CD4-positive, alpha-beta T cell treated with Interleukin-4 for 4 hours (primary cell): ENCODE measurements at places on chromosomes 1 and 21.

DNA sequence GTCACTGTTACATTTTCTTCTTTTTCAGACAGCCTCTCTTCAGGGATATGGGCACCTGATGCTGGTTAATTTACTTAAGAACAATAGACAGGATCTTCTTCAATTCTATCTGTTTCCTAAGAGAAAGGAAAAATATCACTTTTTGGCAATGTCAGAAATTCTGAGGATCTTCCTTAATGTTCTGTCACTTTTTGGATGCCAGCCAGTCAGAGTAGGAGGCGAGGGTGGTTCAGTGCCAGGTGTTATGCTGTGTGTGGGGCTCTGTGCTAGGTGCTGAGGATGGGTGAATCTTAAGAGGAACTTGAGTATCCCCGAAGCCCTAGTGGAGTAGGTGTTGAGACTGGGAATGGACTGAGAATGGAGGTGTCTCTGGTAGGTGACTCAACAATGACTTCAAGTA, 133.5 kb downstream of the UCK2 start:
- DNase-seq: no peak

DNA sequence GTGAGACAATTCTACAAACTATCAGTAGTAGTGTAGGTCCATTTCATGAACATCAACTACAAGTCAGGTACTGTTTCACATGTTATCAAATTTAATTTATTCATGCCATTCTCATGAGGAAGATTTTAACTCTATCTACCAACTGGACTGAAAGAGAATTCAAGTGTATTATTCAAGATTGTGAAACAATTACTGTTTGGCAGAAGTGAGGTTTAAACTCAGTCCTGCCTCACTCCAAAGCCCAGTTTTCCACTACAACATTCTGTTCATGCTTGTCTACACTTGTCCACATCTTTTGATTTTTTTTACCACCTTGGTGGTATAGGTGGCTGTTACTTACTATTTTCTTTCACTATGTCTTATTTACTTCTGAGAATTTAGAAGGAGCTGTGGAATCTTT, 272.9 kb downstream of the TGFB2 start:
- no peak for DNase-seq

GRCh38 chr1:34759503-34760357, at the start of gene GJB4:
TSS of gene GJB4 (plus strand) at chr1:34759740. CDS start at chr1:34761255, 1,515 bp downstream.
- DNase-seq: no peak

GRCh38 chr1:115839029-115839678, 1.8 kb downstream of the NHLH2 start:
- no peak for DNase-seq

DNA sequence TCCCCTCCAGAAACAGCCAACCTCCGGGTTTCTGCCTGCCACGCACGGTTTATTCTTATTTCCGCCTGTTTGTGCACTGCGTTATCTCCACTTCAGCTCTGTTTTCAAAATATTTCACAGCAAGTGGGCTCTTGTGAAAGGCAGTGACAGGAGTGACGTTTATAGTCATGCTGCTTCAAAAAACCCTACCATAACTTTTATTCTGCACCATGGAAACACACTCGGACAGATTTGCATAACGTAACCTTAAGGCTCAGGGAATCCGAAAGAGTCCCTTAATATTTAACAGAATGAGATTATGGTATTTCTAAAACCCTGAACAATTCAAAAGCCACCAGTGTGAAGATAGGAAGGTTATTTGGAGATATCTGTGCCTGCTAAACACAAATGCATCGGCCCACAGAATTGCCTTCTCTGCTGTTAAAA, 782 bp upstream of the SDE2 start:
- DNase-seq: peak; percentile 78

DNA sequence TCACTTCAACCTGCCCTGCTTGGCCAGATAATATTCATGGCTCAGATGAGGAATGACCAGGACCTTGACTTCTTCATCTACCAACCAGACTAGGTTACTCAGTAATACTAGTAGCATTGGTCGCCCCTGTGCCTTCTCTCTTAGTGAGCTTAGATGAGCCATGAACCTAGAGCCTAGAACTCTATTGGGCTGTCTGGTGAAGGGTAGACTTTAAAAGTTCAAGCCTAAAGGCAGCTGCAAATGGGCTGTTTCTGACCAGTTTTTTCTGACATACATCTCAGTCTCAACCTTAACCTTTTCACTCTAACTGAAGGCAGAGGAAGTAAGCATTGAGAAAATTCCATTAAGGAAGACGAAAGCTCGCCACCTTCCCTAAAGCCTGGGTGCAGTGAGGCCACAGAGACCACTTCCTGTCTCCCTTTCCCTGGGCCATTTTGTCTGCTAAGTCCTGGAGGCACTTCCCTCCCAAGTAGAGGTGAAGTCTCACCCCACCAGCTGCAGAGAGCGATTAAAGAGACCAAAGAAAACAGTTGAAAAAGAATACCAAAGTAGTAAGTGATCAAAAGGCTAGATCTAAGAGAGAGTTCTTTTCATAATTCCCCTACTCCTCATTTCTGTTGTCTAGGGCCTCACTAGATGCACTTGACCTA, 53.3 kb downstream of the MTR start:
- no peak for DNase-seq

GRCh38 chr1:155909894-155910293, 1.3 kb downstream of the RIT1 start:
- DNase-seq: no peak

- no peak for DNase-seq
These were observed 96.0 kb upstream of the TSPAN2 start for GRCh38 chr1:115185336-115185735.

DNA sequence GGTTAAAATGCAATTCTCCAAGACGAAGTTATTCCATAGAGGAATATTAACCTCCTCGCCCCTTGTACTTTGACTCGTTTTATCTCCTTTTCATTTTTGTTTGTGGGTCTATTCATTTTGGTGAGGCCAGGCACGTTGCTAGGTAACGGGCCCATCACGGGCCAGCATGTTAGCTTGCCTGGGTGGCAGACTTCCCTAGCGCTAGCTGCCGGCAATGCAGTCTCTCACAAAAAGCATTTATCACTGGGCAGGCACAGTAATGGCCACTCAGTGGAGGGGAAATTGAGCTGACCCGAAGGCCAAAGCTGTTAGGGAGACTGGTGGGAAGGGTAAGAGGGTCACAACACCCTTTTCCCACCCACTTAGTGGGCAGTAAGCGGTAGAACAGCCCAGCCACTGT, 234.4 kb upstream of the FOXD3 start:
- DNase-seq: no peak

- no peak for DNase-seq
These were observed 51.5 kb downstream of the MAP3K7CL start for GRCh38 chr21:29181799-29182470.

GRCh38 chr1:198633675-198634121, 5.1 kb upstream of the PTPRC start:
- no peak for DNase-seq

- no peak for DNase-seq
These were observed 9.5 kb upstream of the TBCE start for GRCh38 chr1:235357485-235358373.

DNA sequence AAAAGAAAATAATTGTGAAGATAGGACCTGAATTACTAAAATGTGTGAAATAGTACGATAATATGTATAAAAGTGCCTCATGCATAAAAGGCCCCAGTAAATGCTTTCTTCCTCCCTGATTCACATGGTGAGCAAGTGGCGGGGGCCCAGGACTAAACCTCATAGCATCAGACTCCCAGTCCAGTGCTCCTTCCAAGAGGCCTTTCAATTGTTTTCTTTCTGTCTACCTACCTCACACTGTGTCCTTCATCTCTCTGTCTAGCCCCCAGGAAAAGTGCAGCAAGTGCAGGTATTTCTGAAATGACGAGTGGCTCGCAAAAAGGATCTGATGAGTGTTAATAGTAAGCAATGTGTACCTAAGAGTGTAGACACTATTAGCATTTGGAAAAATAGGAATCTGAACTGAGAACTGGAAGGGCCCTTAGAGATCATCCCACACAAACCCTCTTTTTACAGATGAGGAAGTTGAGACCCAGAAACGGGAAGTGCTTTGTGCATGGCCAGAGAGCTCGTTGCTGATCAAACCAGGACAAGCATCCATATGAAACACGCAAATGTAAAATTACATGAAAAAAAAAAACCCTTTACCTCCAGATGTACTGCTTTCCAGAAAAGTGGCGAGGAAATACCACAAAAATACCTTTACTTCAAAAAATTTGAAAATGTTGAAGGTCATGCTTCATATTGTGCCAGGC, 118.2 kb upstream of the HOOK1 start:
- peak; percentile 17 for DNase-seq

- DNase-seq: no peak
These were observed 12.4 kb downstream of the ZBTB18 start for GRCh38 chr1:244063498-244063897.

DNA sequence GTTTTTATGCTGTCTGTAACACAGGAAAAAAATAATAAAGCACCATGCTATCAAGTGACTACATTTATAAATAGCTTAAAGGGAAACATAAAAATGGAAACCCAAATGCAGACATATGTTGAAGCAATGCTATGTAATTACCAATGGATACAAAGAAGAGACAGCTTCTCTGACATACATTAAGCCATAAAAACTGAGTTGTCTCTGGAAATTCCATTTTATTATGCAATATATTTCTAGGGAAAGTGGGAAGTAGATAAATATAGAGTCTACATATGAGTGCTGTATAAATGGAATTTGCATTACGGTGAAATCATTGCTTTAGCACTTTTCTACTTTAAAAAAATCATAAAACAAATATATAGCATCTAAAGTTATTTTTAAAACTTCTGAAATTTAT, 135.2 kb upstream of the COL11A1 start:
- DNase-seq: no peak

DNA sequence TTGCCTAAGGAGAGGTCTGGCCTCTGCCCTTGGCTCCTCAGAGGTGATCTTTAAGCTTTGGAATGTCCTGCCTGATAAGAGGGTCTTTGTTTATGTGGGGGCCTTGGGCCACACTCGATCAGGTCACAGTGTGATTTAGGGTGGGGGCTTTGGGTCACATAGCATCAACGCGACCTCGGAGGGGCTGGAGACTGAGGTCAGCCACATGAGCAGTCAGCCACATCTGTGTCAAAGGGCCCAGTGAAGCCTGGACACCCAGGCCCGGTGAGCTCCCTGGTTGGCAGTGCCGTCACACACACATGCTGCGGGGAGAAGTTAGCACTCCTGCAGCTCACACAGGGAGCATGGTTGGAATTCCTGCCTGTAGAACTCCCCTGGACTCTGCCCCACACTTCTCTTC, 345.0 kb downstream of the NPHP4 start:
- DNase-seq: no peak

DNA sequence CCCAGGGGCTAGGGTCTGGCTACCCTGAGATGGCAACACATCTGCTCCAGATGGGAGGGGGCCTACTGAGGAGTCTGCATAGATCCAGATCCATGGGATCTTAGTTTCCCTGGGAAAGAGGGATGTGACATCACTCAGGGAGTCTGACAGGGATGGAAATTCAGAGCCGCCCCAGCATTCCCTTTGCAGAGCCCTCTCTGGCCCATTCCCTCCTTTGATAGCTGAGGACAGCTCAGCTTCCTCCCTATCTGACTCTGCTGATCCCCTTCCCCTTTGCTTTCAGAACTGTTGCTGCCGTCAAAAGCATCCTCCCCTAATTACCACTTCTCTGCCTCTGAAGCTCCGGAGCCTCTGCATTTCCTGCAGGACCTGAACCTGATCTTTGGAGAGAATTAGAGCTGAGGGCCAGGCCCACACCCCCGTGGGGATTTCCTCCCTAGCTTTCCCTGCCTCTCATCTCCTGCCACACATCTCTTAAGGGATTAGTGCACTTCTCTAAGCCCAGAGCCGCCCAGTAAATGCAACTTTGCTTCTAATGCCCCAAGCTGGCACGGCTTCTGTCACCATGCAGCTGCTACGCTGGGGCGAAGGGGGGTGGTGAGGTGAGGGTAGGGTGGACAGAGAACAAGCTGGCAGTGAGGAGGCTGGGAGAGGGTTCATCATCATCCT, 9.5 kb upstream of the ASCL5 start:
- DNase-seq: no peak

- DNase-seq: peak; percentile 83
These were observed at the start of gene NDUFS5 for GRCh38 chr1:39026051-39026865. TSS of gene NDUFS5 (plus strand) at chr1:39026350. CDS start at chr1:39028725, 2,375 bp downstream.

DNA sequence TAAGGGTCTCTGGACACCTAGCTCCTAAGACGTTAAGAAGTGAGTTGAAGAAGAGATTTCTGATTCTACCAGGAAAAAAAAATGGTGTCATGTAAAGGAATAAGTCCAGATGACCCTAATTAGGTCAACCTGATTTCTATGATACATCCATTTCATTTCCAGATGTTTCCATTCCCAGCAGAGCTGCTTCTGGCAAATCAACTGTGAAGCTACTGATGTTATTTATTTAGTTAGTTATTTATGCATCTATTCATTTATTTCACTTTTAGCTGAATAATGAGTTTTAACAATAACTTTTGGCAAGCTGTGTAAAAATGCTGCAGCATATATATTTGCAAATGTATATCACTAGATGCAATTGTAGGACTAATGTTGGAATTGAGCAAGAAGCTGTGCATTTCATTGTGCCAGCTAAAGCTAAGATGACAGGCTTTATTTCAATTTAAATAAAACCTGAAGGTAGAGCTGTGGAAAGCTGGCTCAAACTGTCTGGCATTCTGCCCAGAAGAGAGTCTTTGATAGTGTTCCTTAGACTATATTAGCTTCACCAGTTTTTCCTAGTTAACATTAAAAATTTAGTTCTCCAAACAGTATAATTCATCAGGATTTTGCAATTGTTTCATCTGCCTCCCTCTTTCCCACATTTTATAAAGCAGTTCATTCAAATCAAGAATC, 1164.4 kb upstream of the ADGRL4 start:
- DNase-seq: no peak

- no peak for DNase-seq
These were observed 35.2 kb downstream of the TGFB2 start for GRCh38 chr1:218380125-218380977.

GRCh38 chr1:170200621-170201397, 55.0 kb downstream of the NTMT2 start:
- DNase-seq: no peak

GRCh38 chr1:205706601-205707502, 26.5 kb upstream of the SLC45A3 start:
- DNase-seq: no peak

GRCh38 chr1:214438075-214438474, 113.3 kb downstream of the PTPN14 start:
- no peak for DNase-seq

DNA sequence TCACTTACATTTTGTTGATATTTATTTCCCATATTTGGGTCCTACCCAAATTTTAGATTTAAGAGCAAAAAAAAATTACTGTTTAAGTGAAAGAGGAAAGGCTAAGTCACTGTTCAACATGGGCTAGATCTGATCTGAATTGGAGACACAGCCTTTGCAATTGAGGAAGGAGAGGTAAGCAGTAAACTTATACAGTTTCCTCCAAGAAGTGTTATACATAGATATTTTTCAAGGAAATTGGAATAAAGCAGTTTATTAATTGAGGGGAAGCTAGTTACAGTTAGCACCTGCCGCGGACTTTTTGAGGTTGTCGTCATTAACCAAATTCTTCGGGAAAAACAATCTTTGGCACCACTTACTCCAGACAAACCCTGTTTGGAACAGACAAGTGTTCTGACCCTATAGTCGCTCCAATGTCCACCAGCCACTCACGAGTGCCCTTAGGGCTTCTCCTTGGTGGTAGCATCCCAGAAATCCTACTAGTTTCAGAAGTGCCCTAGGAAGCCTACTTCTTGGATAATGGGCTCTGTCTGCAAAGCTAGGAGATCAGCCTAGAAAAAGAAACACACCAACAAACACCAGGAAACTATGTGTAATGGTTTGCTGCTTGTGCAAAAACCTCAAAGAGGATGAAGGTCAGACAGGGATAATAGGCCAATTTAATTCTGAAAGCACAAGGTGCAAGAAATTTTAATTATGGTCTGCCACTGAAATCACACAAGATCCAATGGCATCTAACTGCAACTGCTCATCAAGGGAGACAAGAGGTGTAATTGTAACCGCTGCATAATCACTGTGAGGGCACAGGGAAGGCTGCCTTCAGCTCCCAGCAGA, 2.5 kb downstream of the WLS start:
- DNase-seq: no peak
